Muscle of leg (tissue), 16 donors: ENCODE measurements at places on chromosomes 2 and 18. TPM values are rescaled to one million over a fixed set of nuclear protein-coding genes. Genes with fewer than 3 reads are reported as not detected.

The CDH2 gene
- total RNA-seq, result 3.3 TPM

DNA sequence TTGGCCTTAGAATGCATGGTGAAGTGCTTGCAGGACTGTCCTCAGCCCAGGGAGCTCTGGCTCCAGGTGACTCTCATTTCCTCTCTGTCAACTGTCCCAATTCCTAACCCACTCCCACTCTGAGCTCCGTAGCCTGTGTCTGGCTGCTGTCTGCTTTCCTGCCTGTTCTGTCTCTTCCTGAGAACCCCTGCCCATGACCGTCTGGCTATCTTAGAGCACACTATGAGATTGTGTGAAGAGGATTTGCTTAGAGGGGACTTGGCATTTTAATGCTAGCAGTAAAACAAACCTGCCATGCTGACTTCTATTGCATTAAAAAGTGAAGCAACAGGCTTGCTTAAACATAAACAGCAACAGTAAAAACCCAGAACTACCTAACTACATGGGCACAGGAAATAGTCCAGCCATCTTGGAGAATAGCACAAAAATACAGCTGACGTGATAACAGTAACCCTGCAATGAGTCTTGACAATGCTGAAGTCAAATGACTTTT is 234.7 kb downstream of the PRKCE start:
- peaks cover 59% of the 10 kb centered on the region for H3K4me1 ChIP-seq
- peaks cover 4% of the 10 kb centered on the region for H3K27me3 ChIP-seq
- H3K4me3 ChIP-seq, result no peak overlapping the region
- peak overlapping the region; percentile 81 for H3K27ac ChIP-seq
- no peaks in the 10 kb centered on the region for H3K36me3 ChIP-seq

- H3K27me3 ChIP-seq, result no peaks in the 10 kb centered on the region
- H3K4me3 ChIP-seq, result no peak overlapping the region
- DNase-seq, result no peak
- no peak overlapping the region for H3K27ac ChIP-seq
Measured at GRCh38 chr2:43837831-43838559, 644 bp downstream of the ABCG5 start.

- H3K36me3 ChIP-seq, result no peaks in the 10 kb centered on the region
- H3K4me3 ChIP-seq, result no peak overlapping the region
- H3K27ac ChIP-seq, result no peak overlapping the region
- DNase-seq, result no peak
Measured at GRCh38 chr2:188238386-188238785, 53.3 kb upstream of the GULP1 start.

The TCF23 gene
- 0.35 TPM for total RNA-seq

GRCh38 chr2:58476556-58476955 is 235.4 kb upstream of the FANCL start:
- no peaks in the 10 kb centered on the region for H3K4me1 ChIP-seq
- H3K27ac ChIP-seq, result no peak overlapping the region
- no peak for DNase-seq
- H3K4me3 ChIP-seq, result no peak overlapping the region
- no peaks in the 10 kb centered on the region for H3K27me3 ChIP-seq

The ABCG5 gene
- not detected for total RNA-seq

- H3K27me3 ChIP-seq, result peaks cover 7% of the 10 kb centered on the region
- H3K36me3 ChIP-seq, result peaks cover 54% of the 10 kb centered on the region
- H3K4me3 ChIP-seq, result peak overlapping the region; percentile 17
- no peak for DNase-seq
Measured at GRCh38 chr2:42051543-42052235, 3.9 kb downstream of the PKDCC start.

The KCTD1 gene
- total RNA-seq, result 7.2 TPM

The MARCO gene
- total RNA-seq, result 1.7 TPM

DNA sequence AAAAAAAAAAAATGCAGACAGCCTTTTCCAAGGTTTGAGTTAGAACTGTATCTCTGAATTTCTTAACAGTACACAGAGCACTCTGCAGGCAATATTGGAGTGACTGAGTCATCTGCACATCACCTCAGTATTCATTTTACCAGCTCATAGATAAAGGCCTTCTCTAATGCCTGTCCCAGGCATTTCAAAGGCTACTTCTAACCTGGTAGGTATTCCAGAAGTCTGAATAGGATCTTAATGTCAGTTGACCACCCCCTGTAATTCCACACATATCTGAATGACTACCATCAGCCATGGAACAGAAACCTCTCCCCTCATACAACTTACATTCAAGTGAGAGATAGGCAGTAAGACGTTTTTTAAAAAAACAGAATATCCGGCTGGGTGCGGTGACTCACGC is 9.0 kb downstream of the METTL21A start:
- DNase-seq, result no peak
- peaks cover 38% of the 10 kb centered on the region for H3K36me3 ChIP-seq
- H3K4me3 ChIP-seq, result no peak overlapping the region
- H3K27me3 ChIP-seq, result no peaks in the 10 kb centered on the region
- no peak overlapping the region for H3K27ac ChIP-seq

- H3K36me3 ChIP-seq, result no peaks in the 10 kb centered on the region
- no peak for DNase-seq
- no peak overlapping the region for H3K27ac ChIP-seq
- peaks cover 2% of the 10 kb centered on the region for H3K4me1 ChIP-seq
- H3K4me3 ChIP-seq, result no peak overlapping the region
Measured at GRCh38 chr2:128228894-128229293, 89.8 kb downstream of the HS6ST1 start.
